Esophagus mucosa (tissue), 1 donor: ENCODE measurements at places on chromosomes 7 and 10.

DNA sequence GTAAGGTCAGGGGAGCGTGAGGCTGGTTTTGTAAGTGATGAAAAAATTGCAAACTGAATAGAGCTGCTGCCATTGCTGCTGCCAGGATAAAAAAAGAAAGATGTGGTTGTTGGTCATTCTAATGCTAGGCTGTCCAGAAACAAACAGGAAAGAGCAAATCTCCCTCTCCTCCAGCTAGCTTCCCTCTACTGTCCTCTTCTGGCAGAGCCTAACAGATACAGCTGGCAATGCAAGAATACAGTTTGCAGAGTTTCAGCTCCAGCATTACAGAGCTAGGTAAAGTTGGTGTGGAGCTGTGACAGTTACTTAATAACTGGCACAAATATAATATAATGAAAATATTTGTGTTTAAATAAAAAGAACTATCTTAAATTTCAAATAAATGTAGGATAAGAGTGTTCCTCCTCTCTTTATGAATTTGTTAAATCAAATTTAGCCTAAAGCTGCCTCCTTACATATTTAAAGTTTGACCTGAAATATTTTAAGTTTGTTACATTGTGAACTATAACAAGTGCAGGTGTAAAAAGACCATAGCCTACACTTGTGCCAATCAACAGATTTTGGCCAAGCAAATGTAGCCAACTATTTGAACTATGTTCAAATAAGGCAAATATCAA lies 407.7 kb downstream of the SH2D4B start:
- peak; percentile 72 for ATAC-seq

DNA sequence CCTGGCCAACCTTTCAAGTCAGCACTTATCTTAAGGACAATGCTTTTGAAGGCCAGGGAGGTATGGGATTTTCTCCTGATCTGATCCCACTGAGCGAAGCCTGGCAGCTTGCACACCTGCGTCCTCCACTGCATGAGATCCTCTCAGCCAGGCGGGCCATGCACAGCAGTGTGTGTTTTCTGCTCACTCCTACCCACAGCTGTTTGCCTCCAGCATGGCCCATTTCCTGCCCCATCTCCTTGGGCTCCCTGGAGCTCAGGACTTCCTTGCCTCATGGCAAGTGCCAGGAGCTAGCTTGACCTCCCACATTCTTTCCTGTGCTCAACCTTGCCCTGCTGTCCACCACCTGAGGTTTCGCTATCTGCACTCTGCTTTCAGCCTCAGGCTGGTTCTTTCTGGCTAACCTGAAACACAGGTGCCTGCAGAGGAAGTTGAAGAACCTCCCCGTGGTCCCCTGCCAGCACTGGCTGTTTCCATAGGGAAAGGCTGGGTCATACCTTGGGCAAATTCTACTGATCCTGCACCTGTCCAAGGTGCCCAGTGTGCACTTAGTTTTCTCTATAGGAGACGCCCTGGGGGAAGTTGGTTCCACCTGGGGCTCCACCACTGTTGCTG lies 43.9 kb upstream of the EEPD1 start:
- peak; percentile 9 for ATAC-seq

DNA sequence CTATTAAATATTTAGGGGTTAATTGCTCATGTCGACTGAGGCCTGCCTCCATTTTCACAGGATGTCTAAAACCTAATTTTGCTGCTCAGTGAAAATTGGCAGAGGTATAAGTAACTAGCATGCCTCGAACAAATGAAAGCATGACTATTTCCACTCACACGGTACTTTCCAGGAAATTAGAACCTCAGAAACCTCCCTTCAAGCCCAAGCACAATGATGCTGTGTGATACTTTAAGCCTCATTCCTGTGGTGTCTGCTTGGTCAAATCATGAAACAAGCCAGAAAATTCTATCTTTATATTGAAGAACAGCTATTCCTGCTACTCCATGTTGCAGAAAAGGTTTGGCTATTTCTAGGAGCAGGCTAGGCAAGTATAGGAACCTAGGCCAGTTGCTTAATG lies 203.0 kb downstream of the SORCS3 start:
- ATAC-seq, result no peak

GRCh38 chr7:144534196-144534595 lies 130.7 kb upstream of the NOBOX start:
- no peak for ATAC-seq

DNA sequence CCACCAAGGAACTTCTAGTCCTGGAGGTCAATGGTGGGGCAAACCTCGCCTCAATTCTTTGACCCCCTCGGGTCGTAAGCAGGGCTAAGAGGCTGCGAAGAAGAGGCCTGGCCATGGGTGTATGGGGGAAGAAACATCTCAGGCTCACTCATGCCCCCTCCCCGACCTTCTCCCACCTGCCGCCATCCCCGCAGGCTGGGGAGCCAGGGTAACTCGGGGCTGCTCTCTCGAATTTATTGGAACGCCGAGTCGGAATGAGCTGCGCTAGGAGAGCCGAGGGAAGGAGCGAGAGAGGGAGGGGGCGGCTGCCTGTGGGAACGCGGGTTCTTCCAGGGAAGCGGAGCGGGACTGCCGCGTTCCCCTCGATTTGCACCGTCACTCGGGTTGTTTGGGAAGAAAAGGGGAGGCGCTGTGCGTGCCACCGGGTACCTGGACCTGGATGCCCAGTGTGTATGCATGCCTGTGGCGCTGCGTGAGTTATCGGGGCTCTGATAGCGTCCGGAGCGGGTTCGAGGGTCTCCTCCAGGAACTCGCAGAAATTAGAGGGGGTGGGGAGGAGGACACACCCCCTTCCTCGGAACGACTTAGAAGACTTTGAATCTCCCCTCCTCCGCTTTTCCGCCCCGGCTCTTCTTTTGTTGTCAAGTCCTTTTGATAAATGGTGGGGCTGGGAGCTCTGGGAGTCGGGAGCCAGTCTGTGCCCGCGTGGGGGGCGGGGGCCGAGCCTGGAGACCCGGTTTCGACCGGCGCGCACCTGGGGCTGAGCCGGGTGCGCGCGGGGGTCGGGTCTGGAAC lies 1.8 kb upstream of the ZNF503 start:
- no peak for ATAC-seq

- no peak for ATAC-seq
These were observed 128.3 kb downstream of the TCF7L2 start for GRCh38 chr10:113078282-113078907.

DNA sequence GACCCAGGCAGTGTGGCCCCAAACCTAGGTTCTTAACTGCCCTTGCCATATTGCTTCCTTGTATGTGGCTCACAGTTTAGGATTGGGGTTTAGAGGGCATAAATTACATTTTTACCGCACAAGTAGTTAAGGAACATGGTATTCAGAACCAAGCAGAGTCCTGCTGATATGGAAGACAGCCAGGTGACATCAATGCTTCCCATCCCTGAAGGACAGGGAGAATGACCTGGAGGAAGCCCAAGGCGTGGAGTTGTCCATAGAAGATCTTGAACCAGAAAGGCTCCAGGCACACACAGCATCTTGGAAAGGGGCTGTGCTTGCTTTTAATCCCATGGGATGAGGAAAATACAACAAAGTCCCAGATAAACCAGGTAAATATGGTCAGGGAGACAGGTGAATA lies 48.3 kb downstream of the ATXN7L1 start:
- ATAC-seq, result no peak

DNA sequence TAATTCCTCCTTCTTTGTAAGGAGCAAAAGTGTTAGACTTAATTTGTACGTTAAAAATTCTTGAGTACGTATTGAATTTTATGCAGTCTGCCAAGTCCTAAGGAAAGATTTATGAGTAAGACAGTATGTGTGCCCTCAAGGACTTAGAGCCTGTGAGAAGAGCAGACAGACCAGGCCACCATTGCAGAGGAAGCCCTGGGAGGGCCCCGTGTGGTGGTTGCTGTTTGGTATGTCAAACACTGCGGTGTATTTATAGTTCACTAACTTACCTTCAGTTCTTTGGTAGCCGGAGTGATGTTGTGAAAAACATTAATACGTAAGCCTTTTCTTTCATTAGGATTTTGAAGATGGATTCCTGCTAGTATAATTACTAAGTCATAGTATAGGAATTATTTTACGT lies 82.9 kb downstream of the GALNT11 start:
- no peak for ATAC-seq

- ATAC-seq, result no peak
These were observed 30.5 kb downstream of the HHEX start for GRCh38 chr10:92719991-92720830.

DNA sequence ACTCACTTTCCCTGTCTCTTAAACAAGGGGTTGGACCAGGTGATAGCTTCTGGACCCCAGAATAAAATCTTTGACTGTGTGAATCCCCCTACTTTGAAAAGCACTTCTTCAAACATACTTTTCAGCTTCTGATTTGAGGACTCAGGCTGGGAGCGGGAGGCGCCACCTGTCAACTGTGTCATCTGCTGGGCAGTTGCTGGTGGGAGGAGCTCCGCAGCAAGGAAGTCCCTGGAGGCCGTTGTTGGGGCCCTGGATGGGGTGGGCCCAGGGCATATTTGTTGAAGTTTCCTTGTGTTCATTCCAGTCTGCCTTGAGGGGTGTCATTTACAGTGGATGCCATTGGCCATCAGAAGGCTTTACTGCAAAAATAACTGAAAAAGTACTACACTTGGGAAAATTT lies 197.7 kb downstream of the CCDC3 start:
- ATAC-seq, result no peak

DNA sequence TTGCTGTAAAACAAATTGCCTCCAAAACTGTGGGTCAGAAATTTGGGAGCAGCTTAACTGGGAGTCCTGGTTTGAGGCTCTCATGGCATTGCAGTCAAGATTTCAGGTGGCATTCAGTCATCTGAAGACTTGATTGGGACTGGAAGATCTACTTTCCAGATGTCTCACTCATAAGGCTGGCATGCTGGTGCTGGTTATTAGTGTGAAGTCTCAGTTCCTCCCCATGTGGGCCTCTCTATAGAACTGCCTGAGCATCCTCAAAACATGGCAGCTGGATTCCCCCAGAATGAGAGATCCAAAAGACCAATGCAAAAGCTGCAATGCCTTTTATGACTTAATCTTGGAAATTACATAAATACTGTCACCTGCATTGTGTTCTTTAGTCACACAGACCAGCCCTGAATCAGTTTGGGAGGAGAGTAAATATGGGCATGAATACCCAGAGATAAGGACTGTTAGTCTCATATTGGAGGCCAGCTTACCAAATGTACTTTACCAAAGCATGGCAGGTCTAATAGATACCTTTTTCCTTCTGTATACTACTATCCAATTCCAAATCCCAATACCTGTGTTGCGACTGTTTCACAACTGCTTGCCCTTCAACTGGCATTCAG lies 6.5 kb upstream of the HERPUD2 start:
- ATAC-seq, result peak; percentile 56

GRCh38 chr7:108063520-108063933 lies 60.6 kb upstream of the LAMB1 start:
- peak; percentile 82 for ATAC-seq

- ATAC-seq, result no peak
These were observed 6.8 kb upstream of the SLK start for GRCh38 chr10:103960103-103960502.

DNA sequence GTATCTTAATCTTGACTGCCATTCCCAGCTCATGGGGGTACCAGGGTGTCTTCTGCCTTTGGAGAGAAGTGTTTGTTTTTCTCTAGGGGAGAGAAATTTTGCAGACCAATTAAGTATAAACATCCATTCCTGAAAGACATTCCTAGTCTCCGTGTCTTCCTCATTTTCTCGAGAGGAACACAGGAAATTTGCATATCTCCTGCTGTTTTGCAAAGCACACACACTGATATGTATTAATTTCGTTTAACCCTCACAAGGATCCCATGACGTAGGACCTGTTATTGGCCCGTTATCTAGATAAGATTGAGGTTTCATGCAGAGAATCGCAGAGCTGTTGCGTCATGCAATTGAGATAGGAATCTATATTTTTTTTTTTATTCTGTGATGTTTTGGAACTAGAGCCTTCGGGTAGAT lies 944 bp downstream of the RHBDD2 start:
- no peak for ATAC-seq

- ATAC-seq, result no peak
These were observed 21.3 kb downstream of the FAM107B start for GRCh38 chr10:14753441-14753840.

- ATAC-seq, result peak; percentile 86
These were observed 95.6 kb downstream of the USP6NL start for GRCh38 chr10:11515596-11516430.

DNA sequence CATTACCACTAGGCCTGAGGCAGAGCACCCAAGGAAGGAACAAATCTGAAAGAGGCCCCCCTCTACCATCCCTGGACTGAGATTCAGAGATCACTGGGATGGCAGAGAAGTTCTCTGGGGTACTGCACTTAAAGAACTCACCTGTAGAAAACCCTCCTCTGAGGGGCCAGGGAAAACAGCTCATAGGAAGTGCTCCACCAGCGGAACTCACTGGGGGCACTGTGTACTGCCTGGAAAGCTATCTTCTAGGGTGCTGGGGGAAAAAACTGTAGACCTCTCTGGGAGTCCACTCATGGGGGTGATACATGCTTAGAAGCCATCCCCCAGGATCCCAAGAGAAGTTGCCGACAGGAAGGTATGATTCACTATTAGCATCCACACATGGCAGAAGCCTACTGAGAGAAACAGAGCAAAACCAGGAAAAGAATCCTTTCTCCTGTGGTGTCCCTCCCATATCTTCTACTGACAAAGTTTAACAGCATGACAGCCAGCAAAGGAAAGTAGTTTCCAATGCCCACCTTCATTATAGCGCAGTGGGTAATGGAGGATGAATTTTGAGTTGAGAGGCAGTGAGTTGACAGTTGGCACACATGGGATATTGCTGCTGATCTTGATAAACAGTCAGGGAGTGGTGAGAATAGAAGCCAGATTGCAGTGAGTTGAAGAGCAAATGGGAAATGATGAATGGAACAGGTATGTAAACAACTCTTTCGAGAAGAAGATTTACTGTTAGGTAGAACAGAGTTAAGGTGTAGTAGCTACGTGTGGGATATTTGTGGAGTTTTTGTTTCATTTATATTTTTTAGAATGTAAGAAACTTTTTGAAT lies 20.9 kb downstream of the ANKIB1 start:
- no peak for ATAC-seq

GRCh38 chr10:72037266-72037665 lies 51.1 kb downstream of the SPOCK2 start:
- no peak for ATAC-seq

DNA sequence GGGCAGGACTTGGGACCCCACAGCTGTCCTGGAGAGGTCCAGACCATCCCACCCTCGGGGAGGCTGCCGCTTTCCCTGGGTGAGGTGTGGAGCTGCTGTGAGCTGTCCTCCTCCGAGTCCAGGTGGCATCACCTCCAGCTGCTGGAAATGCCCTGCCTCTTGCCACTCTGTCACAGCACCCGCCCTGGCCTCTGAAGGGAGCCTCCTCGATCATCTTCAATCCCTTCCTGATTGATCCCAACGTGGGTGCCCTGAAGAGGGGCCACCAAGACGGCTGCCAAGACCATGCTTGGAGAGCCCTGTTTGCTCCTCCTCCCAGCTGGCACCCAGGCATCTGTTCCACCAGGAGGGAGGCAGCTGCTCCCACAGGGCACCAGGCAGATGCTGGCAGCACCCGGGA lies 4.6 kb downstream of the C10orf105 start:
- no peak for ATAC-seq

GRCh38 chr7:136489808-136490207 lies 378.6 kb upstream of the CHRM2 start:
- no peak for ATAC-seq
